M059J (cell line): ENCODE measurements at places on chromosomes 16 and 17. TPM values are rescaled to one million over a fixed set of nuclear protein-coding genes. Genes with fewer than 3 reads are reported as not detected.

Gene PHF12
- total RNA-seq, result 19.8 and 22.9 TPM in 2 replicates

Gene DYNLRB2
- total RNA-seq, result not detected in 2 replicates

Gene RAB40C
- 15.2 and 16.8 TPM in 2 replicates for total RNA-seq

Gene AXIN2
- total RNA-seq, result 2.5 and 3.3 TPM in 2 replicates

Gene CD300A
- not detected in 2 replicates for total RNA-seq

Gene SOX15
- not detected in 2 replicates for total RNA-seq

Gene MAPT
- 0.15 and 0.20 TPM in 2 replicates for total RNA-seq

Gene BIRC5
- 113 and 148 TPM in 2 replicates for total RNA-seq

Gene PIRT
- total RNA-seq, result not detected in 2 replicates

Gene ARHGAP44
- not detected in 2 replicates for total RNA-seq

Gene SLC16A13
- 0.30 and 0.54 TPM in 2 replicates for total RNA-seq

Gene GLYR1
- 24.9 and 42.0 TPM in 2 replicates for total RNA-seq

Gene SLC9A5
- 0.62 and 1.3 TPM in 2 replicates for total RNA-seq
